ENCODE measurements at places on chromosomes 5 and 9.
A peak's percentile ranks its signal among the peaks of the same experiment; 100 is the strongest.

GRCh38 chr9:14205463-14205862 is 108.5 kb downstream of the NFIB start:
- DNase-seq: no peak

DNA sequence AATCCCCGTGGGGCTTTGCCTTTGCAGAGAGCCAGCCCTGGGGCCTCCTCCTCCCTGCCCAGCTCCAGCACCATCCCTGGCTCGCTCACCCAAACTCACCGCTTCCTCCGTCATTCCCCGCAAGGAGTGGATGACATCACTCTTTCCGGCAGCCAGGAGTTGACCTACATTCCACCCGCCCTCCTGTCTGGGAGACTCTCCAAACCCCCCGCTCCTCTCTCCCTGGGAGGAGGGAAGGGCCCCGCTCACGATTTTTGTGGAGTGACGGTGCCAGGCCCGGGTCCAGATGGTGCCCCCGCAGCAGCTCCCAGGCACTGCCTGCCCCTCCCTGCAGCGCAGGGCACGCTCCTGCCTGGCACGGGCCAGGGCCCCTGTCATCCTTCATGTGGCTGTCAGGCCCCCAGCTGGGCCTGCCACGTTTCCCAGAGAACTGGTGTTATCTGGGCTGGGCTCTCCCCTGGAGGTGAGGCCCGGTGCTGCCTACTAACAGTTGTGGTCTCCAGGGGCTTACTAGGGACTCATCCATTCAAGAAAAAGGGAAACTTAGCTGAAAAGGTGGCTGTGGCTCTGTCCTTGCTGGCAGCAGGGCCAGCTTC is 52.3 kb downstream of the NTNG2 start:
- peak; percentile 82 for DNase-seq

- DNase-seq: no peak
Observed at GRCh38 chr5:74402553-74402952, 238.0 kb downstream of the ENC1 start.

- DNase-seq: no peak
Observed at GRCh38 chr9:131348631-131349521, 45.0 kb upstream of the PRRC2B start.

DNA sequence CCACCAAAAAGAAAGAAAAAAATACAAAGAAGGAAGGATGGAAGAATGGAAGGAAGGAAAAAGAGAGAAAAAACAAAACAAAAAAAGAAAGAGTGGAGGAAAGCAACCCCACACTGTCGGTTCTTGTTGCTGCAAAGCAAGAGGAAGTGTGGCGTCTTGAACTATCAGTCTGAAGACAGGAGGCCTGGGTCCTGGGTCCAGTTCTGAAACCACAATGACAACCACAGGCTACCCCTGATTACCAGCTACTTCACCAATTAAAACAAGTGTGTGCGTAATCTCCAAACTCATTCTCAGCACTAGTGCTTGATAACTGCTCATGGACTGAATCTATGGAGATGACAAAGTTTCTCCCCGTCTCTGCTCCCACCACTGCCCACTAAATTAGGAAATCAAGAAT is 93.7 kb downstream of the RASEF start:
- DNase-seq: no peak

DNA sequence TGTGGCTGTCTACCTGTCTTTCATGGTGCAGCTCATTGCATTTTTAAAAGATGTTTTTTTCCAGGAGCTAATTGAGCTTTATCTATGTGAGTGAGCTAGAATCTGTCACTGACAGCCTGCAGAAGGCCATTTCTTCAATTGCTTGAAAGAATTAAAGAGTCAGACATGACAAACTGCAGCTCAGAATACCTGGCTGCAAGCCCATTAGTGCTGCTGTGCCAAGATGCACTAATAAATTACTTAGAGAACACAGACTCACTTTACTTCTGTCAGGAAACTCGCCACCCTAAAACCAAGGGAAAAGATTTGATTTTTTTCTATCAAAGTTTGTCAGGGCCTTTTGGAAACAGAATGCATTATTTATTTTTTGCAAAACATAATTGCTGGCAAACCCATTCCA is 368.3 kb downstream of the CAAP1 start:
- peak; percentile 42 for DNase-seq

DNA sequence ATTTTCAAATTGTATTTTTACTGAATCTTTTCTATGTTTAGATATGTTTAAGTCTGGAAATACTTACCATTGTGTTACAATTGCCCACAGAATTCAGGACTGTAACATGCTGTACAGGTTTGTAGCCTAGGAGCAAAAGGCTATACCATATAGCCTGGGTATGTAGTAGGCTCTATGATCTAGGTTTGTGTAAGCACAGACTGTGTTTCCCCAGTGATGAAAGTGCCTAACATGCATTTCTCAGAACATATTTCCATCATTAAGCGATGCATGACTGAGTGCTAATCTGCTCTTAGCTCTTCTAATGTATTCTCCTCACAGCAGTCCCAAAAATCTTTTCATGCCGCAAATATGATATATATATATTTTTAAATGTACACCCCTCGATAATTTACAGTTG is 166.7 kb upstream of the PPP2R2B start:
- DNase-seq: no peak

DNA sequence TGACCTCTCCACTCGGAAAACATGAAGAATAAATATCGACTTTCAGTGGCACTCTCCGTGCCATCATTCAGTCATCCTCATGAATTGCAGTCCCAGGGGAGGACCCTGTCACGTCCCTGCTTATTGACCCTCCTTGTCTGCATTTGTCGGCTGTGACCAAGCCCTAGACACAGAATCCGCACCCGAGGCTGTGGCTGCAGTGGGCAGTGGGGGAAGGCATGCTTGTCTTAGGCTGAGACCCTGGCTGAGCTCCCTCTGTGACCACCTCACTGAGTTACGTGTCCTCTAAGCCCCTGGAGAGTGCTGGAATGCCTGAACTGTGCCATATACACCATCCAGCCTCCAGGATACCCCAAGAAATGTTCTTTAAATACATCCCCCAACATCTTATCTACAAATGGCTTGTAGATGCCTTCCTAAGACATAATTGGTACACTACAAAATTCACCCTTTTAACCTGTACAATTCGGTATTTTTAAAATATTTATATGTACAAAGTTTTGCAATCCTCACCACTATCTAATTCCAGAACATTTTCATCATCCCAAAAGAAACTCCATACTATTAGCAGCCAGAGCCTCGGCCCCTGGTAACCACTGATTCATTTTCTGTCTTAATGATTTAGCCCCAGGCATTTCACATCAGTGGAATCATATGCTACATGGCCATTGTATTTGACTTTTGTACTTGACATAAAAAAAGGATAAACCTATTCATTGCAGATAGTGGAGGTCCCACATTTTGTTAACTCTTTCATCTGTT is 80.8 kb upstream of the ICE1 start:
- DNase-seq: no peak

DNA sequence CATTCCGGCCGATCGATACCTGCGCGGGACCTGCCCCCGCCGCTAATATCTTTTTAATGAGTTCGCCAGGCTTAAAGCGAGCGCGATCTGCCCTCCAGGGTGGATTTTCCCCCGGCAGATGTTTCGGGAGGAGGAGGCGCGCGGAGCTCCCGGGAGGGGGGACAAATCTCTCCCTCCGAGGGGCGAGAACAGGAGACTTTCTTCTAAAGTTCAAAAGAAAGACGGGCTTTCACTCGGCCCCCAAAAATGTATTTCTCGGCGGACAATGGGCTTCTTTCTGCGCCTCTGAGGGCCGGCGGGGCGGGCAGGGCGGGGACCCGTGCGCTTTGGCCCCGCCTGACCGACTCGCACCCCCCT is 4.1 kb upstream of the PRDM12 start:
- DNase-seq: no peak

DNA sequence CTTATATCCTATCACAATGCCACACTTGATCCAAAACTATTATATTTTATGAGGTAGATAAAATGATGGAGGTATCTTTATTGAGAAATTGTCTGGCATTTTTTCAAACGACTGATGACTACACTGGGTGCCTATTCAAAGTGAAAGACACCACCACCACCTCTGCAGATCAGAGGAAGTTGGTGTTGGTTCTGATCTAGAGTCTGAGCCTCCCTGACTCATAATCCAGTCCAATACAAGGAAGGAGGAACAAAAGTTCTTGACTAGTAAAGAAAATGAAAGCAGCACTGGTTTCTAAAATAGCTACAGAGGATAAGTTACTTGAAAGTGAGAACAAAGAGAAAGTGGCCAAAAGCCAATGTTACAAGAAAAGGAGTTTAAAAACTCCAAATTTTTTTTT is 139.9 kb downstream of the RFX3 start:
- no peak for DNase-seq

GRCh38 chr5:41094871-41095270 is 23.7 kb upstream of the MROH2B start:
- no peak for DNase-seq

DNA sequence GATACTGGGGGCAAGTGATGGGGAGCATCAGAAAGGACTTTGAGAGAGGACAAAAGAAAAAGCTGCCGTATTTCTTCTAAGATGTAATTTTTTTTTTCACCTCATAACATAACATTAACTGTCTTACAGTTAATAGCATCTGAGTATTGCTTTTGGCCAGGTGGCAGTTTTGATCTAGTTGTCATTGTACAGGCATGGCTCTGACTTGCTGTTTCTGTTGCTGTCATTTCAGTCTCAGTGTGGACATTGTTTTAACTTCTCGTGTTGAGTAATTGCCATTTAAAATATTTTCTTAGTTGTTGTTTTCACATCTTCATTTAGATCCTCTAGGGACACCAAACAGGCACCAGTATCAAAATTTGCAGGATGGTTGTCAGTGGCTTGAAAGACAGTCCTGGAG is 12.4 kb downstream of the SMAD5 start:
- DNase-seq: no peak

GRCh38 chr5:6365142-6365976 is 13.0 kb downstream of the MED10 start:
- no peak for DNase-seq

DNA sequence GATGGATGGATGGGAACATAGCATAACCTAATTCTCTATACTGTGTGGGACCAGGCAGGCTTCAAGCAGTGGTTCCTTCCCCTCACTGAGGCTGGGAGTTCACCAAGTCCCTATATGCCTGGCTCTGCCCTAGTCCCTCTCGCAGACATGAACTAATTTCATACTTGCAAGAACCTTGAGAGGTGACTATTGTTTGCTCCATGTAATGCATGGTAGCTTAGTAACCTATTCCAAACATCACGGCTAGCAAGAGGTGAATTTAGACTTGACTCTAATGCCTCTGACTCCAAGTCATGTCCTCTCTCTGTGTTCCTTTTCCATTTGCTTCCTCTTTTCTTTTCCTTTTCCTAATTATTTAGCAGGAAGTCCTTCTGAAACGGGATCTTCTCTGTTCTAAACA is 25.9 kb upstream of the ERMP1 start:
- DNase-seq: no peak

DNA sequence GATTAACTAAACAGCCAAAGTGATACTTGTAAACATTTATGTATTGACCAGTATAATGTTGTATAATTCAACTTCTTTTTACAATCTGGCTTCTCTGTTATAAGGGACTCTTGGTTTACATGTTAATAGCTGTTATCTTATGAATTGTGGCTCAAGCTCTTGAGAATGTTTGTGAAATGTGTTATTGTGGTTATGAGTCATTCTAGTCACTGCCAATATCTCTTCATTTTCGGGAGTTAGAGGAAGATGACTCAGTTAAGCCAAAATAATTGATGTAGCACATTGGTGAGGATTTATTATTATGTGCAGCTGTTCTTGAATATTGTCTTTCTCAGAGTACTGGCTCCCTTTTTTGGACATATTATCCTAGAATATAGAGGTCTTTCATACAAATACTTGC is 655.2 kb upstream of the RIOK2 start:
- DNase-seq: no peak

- DNase-seq: no peak
Observed at GRCh38 chr5:80565330-80565729, 4.8 kb downstream of the ANKRD34B start.

DNA sequence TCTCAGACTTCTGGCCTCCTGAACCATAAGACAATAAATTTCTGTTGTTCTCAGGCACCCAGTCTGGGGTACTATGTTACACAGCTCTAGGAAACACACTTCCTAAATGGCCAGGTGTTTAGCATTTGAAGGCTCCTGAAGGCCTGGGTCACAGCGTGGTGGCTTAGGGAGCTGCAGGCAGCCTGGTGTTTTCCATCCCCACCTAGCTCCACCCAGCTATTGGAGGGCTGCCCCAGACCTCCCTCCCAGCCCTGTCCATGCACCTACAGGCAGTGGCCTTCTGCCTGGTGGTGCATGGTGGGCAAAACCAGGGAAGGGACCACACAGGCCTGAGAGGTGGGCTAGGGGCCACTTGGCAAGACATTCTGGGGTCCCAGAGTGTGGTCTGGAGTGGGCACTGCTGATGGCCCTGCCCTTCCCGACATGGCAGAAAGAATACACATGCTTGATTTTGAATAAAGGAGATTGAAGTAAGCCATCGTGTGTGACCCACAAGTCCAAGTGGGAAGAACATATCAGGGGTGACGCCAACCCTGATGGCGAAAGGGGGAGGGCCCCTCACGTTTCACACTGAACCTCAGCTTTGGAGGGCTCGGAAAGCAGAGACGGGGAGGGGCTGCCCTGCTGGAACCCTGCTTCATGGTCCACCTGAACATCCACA is 1.3 kb upstream of the SUSD3 start:
- DNase-seq: no peak

- DNase-seq: peak; percentile 59
Observed at GRCh38 chr9:95129476-95130291, 187.8 kb downstream of the FANCC start.

- DNase-seq: no peak
Observed at GRCh38 chr9:72312386-72312987, 52.5 kb downstream of the ZFAND5 start.

DNA sequence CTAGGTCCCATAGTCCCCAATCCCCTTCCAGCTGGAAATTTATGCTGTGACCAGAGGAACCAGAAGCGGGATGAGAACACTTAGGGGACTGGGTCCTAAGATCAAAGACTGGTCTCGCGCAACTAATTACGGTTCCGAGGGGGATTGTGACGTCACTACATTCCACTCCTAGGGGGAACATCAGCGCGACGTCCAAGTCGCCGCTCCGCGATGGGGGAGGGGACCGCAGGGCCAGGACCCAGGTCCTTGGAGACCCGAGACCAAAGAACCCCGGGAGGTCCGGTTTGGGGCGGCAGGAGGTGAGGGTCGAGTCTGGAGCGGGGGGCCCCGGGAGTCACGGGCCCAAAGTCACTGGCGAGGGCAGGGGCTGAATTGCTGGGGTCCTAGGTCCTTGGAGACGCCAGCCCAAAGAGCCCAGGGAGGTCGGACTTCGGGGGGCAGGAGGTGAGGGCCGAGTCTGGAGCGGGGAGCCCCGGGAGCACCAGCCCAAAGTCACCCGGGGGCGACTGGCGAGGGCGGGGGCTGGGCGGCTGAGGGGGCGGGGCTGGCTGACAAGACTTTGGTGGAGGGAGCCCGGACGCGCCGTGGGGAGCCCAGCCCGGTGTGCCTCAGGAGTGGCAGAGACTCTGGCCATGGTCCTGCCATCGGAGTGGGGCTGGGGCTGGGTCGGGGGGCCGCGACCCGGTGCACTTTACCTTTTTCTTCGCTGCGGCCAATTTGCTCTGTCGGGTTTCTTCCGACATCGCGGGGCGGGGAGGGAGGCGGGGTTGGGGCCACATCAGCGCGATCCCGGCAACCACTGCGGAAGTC is at the start of gene GOLGA2:
Gene GOLGA2, minus strand, starts transcription at position 810 of the 810 bp plus-strand sequence. Its CDS starts 31 bp downstream, at position 779.
- DNase-seq: peak; percentile 48

GRCh38 chr9:136626740-136627642 is 35.7 kb upstream of the EGFL7 start:
- DNase-seq: peak; percentile 86

GRCh38 chr5:57504357-57504756 is 21.7 kb upstream of the ACTBL2 start:
- DNase-seq: no peak

All from body of pancreas (tissue), 4 donors.